ENCODE measurements at places on chromosomes 5 and 9. TPM values are rescaled to one million over a fixed set of nuclear protein-coding genes. Genes with fewer than 3 reads are reported as not detected.

DNA sequence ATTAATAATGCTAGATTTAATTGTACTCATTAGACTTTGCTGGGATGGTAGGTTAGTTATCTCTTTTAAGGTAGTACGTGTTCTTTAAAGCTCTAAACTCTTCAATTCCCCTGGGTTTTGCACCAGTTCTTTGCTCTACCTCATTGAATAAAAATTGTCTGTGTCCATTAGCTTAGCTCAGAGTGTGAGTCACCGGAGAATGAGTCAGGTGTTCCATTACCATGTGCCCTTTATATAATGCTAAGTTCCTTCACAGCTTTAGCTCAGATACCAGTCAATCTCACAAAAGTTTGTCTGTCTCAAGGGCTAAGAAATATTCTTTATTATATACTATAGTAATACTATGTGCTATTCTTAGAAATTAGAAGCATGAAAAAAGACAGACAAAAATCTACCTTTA, 339.4 kb downstream of the PRELID2 start:
- DNase-seq = no peak

DNA sequence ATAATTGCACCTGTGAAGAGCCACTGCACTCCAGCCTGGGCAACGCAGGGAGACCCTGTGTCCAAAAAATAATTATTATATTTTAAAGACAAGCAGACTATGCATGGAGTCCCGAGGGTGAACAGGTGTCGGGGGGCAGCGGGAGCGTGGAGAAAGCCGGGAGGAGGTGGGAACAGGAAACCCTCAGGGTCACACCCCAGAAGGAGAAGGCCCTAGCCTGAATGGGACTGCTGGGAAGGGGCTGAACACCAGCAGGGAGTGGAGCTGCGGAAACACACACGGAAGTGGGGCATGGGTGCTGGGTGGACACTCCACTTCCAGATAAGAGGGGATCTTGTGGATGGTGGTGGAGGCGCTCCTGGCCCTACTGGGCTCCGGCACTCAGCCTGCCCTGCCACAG, 12.8 kb downstream of the SURF6 start:
- no peak for DNase-seq

- no peak for DNase-seq
Observed at GRCh38 chr9:113652355-113653152, 189.0 kb downstream of the RGS3 start.

CDX1 gene
- total RNA-seq = not detected

- no peak for DNase-seq
Observed at GRCh38 chr9:88391921-88392320, 3.7 kb downstream of the SPIN1 start.

- DNase-seq = no peak
Observed at GRCh38 chr5:137606401-137606800, 107.3 kb upstream of the SPOCK1 start.

CCNO gene
- not detected for total RNA-seq

SLC4A9 gene
- not detected for total RNA-seq

RGS7BP gene
- total RNA-seq = 5.4 TPM

C1QTNF2 gene
- total RNA-seq = 0.27 TPM

TMEM215 gene
- 1.2 TPM for total RNA-seq

CKS2 gene
- total RNA-seq = 344 TPM

SLC46A2 gene
- total RNA-seq = not detected

- peak; percentile 82 for DNase-seq
Observed at GRCh38 chr5:152532714-152533113, 127.6 kb upstream of the NMUR2 start.

DNA sequence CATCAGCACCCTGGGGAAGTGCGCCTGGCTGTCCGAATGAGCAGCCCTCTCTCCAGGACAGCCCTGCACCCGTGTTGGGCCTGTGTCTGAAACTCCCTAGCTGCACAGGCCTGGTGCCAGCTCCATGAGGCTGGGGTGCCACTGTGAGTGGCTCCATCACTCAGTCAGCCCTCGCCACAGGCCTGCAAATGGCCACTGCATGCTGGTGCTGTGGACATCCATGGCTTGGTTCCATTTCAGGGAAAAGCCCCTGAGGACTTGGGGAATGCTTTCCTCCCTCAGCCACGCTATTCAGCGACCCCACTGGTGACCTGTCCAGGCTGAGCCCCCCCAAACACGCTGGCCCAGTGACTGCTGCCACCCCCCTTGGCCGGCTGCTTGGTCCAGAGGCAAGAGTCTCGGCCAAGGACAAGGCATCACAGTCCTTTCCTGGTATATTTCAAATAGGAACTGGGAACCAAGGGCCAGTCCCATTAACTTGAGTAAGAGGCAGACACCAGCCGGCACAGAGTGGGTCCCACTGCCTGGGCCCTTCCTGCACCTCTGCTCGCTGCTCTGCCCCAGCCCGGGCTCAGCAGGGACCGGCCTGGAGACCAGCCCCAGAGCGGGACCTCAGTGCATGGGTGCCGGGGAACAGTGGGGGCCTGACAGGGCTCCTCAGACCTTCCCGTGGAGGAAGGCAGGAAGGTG, 181.3 kb downstream of the AUH start:
- no peak for DNase-seq

SHOC1 gene
- total RNA-seq = not detected

SMIM15 gene
- total RNA-seq = 45.7 TPM

GRCh38 chr5:51685419-51685818, 302.2 kb downstream of the ISL1 start:
- DNase-seq = no peak

- no peak for DNase-seq
Observed at GRCh38 chr9:121818016-121818661, 166.7 kb downstream of the DAB2IP start.

GFI1B gene
- total RNA-seq = 1.0 TPM

- no peak for DNase-seq
Observed at GRCh38 chr9:114392749-114393112, 4.9 kb upstream of the AKNA start.

DNA sequence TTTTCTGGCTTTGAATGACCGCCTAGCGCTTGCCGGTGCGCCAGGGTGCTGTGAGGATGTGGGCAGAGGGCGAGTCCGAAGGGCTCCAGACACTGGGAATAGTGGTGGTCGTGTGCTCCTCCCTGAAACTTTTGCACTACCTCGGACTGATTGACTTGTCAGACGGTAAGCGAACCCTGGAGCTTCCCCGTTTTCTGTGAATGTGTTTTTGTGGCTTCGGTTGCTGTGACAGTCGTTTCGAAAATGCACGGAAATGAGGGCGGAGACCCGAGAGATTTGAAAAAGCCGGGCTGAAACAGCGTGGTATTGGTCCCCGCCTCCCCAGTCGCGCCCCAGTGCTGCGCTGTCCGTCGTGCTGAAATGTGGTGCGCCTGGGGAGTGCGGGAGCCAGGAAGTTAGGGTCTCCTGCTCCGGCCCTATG, 102.5 kb upstream of the GABRP start:
- peak; percentile 92 for DNase-seq

DNA sequence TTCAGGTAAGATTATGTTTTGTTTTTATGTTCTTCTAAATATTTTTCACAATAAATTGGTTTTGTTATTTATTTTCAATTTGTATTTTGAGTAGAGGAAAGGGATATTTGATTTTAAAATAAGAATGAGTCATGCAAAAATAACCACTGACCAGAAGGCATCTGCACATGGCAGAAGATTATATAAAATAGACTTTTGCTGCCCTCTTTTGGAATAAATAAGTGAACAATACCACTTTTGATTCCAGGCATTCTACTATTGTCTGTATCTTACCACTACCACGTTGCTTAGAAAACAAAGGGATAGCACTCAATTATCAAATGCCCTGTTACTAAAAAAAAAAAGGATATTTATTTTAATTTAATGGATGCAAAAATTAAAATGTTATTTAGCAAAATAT, 227.3 kb upstream of the ITGA1 start:
- peak; percentile 17 for DNase-seq

RANBP3L gene
- not detected for total RNA-seq

DNA sequence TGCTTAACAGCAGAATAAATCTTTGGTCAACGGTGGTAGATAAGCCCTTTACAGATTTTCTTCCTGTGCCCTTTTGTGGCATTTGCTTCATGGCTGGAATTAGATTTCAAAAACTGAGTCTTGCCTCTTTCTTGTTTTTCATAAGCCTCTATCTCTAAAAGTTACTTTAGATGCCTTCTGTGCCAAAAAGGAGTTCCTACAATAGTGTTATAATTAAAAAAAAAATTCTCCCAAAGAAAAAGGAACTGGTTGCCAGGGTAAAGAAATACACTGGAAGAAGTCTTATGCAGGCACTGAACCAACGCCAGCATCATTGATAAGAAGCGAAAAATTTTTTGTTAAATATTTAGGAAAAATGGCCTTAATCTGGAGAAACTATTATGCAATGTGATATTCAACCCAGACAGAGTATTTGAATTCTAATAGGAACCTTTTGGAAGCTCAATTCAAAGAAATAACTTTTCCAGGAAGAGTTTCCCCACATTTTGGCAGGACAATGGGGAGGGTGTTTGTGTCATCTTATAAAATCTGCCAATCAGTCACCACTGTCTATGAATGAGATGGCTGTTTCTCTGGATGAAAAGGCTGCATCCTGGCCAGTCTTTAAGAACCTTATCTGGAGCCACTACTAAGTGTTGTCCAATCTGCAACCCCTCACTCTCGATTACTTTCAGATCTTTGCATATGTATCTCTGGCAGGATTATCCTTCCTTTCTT, 608.1 kb downstream of the PDE4D start:
- DNase-seq = no peak

DNA sequence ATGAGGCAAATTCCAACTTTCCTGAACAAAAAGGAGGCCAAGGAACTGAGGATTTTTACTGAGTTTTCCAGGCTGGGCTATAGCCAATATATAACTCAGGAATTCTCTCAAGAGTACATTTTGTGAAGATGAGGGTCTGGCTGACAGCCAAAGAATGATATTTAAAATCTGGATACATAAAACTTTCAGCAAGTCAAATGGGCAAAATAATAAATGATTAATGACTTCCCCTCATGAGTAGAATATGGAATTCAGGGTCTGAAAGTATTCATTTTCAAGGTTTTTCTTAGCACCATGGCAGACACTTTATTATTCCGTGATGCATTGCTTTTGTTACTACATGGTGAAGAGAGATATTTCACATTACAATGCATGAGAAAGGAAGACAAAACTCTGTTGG, 7.8 kb downstream of the FAM81B start:
- DNase-seq = no peak

RAPGEF6 gene
- 19.7 TPM for total RNA-seq

GRCh38 chr9:82105729-82106128, 117.2 kb downstream of the SPATA31D1 start:
- DNase-seq = peak; percentile 19

POLR3G gene
- total RNA-seq = 130 TPM

GRCh38 chr9:2158111-2158610, 143.0 kb downstream of the SMARCA2 start:
- DNase-seq = peak; percentile 76

DNA sequence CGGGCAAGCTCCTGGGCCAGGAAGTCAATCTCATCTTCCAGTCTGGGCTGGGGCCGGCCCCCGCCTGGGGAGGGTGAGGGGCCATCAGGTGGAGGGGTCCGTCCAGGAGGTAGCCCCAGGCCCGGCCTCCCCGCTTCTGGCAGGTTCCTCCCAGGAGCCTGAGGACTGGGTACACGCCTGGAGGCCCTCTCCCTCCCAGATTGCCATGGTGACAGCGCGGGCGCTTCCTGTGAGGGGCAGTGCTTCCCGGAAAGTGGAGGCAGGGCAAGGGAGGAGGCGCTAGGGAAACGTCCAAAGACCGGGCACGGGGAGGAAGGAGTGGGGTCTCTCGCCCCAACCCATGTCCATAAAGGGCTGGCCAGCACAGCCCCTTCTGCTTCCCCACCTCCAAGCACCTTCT, 4.9 kb downstream of the NPDC1 start:
- DNase-seq = no peak

SHISAL2B gene
- 3.9 TPM for total RNA-seq

DNA sequence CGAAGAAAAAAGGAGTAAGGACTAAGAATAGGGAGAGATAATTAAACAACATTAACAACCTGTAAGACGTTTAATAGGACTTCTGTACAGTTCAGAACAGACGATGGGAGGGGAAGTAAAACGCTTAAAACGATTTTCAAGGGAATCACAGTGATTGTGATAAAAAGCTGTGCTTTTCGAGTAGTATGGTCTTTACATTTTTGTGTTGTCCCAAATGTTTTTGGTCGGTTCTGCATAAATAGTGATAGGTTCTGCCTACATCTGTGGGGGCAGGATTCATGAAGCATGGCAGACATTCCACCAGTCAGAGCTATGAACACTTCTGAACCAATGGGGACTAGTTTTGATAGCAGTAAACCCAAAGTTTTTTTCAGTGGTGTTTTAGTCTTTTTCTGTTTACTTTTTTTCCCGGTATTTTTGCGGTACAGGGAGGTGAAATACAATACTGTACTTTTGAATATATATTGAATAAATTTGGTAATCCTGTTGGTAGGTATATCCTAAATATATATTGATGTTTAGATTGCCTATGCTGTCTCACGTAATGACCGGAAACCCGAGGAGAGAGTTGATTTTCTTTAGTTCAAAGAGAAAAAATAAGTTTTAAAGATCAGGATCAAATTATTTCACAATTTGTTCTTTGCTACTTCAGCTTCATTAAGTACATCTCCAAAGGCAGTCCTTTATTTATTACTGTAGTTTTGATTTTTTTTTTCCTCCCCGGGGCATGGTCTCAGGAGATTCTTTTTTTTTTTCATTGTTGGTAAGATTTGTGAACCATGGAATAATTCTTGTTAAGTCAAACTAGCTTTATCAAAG, 1.3 kb downstream of the ERBIN start:
- DNase-seq = peak; percentile 48

All from GM23338 (cell line).